ENCODE measurements at places on chromosomes 4 and X.

- DNase-seq, result no peak
These were observed 47.3 kb downstream of the STIM2 start for GRCh38 chr4:26907731-26908599.

DNA sequence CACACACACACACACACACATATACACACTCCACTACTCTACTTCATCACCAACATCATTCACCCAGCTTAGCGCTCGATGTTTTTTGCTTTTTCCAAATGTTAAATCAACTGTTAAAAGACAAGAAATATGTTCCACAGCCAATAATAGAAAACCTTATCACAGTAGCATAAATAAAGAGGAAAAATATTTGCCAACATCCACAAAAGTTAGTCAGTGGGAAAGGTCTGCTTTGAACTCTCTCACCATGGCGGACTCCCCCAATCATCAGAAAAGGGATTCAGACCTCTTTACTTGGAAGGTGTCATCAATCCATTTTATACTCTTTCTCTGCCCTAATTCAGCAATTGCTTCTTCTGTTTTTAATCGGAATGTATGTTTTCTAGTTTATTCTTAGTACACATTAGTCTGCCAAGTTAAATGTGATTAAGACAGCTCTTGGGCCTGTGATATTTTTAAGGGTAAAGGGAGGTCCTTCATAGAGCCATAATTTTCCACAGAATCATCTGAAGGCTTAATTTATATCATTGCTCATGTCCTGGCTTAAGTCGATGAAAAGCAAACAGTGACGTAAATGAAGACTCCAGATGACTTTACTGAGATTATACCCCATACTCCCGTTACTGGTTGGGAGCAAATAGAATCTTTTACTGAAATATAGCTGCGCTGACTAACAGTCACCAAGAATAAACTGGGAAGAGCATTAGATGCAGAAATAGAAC lies 29.7 kb upstream of the LGI2 start:
- no peak for DNase-seq

DNA sequence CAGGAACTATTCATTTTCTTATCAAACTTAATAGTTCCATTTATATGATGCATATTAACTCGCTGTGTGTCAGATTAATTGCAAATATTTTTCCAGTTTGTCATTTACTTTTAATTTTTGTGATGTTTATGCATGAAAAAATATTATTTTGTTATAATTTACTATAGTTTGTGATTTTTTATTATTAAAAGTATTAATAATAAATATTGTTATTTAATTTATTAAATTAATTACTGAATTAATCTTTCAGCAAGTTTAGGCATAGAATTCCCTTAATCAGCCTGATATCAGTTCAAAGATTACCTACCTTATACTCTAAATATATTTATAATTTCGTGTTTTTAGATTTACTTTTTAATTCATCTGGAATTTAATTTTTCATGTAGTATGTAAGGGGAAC lies 15.5 kb upstream of the ATOH1 start:
- no peak for DNase-seq

- DNase-seq, result no peak
These were observed 345.4 kb downstream of the PPP1R2C start for GRCh38 chrX:42432552-42432951.

DNA sequence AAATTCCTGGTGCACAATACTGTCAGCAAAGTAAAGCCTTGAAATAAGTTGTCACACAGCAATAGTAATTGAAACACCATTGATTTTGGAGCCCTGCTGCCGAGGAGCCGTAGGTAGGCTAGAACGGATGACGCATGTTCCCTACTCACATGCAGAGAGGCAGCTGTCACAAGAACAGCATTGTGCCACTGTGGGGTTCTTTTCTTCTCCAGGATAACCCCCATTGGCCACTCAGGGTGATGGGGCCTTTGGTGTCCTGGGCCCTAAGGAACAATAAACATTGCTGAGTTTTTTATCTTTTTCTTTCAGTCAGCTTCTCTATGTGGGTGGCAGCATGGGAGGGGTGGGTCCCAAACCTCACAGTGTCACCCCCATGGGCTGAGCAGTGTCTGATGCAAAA lies 542.3 kb downstream of the BCOR start:
- DNase-seq, result no peak

DNA sequence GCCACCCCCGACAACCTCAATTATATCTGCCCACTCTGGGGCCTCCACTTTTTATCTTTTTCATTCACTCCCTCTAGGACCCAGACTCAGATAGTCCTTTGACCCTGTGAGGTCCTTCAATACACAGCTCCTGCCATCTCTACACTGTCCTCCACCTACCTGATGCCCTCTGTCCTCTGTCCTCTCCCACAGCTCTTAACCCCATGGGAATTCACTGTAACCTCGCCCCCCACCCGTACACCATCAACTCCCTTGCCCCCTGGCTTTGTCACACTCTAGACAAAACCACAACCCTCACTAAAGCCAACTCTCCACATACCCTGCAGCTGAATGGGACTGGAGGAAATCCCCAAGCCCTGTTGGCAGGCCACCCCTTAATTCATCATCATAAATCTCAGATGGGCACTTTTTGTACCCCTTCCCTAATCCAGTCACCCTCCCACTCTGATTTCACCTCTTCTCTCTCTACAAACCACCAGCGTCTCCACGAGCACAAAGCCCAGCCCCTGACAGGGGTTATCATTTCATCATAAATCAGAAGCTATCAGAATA lies 52.3 kb upstream of the ENPP6 start:
- no peak for DNase-seq

- DNase-seq, result no peak
These were observed 64.4 kb downstream of the DDX60L start for GRCh38 chr4:168415911-168416310.

- DNase-seq, result no peak
These were observed 221.5 kb downstream of the PCDH18 start for GRCh38 chr4:137310593-137311490.

DNA sequence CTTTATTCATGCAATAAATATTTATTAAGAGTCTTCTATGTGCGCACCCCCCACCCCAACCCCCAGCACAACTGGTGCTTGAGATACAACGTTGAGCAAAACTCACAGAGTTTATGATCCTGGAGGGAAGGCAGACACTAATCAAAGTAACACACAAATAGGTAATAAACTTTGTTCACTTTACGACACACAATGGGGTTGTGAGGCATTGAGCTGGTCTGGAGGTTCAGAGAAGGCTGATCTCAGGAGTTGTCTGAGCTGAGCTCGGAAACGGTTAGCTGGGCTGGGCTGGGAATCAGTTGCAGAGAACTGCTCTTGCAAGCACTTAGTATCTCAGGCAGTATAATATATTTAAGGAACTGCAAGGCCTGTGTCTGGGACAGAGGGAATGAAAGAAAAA lies 238.5 kb downstream of the SCFD2 start:
- no peak for DNase-seq

DNA sequence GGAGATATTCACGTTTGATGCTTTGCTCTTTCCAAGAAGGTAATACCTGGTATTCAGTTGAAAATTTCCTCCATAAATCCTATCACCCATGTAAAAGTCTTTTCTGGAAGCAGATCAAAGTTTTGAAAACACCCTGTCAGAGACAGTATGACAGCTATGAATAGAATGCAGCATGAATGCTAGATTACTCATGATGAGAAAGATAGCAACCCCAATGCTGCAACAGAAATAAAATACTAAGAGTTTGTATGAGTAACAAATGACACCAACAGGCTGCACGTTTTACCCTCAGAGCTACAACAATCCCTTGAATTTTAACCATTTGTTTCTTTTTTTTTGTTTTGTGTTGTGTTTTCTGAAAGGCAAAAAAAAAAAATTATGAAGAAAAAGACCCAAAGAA lies 108.6 kb downstream of the ARHGAP6 start:
- DNase-seq, result no peak

- no peak for DNase-seq
These were observed 71.5 kb downstream of the TMEM47 start for GRCh38 chrX:34585561-34585960.

DNA sequence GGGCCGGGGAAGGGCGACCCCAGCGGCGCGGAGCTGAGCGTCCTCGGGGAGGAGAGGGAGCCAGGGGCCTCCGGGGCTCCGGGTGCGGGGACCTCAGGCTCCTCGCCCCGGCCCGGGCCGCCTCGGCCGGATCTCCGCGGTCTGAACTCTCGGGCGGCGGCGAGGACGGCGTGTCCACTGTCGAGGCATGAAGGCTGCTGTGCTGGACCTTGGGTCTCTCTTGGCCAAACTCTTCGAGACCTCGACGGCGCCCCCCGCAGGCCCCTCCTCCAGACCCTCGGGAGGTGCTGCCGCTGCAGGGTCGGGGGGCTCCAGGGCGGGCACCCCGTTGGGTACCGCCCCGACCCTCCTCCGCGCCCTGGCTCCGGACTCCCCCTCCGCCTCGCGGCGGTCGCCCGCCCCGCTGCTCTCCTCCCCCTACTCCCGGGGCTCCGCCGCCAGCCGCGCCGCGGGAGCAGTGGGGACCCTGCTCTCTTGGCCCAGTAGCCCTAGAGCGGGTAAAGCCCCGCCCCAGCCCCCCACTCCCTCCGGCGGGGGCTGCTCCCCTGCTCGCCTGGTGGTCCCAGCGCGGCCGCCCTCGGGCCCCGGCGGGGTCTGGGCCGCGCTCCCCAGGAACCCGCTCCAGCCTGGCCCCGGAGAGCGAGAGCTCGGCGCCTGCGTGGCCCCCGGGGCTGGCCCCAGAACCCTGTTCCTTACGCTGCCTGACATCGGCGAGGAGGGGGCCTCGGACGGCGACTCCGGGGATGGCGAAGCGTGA lies 564 bp downstream of the FAM149A start:
- no peak for DNase-seq

DNA sequence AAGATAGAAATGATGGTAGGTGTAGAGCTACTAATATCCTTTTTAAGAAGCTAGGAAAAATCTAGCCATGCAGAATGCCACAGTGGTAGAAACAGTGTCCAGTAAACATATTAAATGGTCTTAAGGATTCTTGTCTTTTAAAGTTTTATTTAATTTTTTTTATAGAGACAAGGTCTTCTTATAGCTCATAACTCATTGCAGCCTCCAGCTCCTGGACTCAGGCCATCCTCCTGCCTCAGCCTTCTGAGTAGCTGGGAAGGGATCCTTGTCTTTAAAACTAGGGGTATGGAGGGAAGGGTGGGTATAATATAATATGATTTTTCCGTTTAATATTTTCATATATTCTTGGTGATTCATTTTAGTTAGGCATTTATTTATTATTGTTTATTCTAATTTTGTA lies 3.8 kb downstream of the TMEM165 start:
- DNase-seq, result no peak

DNA sequence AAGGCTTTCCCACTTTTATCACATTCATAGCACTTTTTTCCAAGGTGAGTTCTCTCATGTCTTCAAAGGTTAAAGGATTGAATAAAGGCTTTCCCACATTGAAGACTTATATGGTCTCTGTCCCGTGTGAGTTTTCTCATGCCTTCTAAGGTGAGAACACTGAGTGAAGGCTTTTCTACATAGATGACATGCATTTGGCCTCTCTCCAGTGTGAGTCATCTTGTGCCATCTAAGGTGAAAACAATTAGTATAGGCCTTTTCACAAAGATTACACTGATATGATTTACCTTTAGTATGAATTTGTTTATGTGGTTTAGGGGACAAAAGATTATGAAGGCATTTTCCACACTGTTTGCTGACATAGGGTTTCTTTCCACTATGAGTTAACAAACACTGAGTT lies 21.2 kb downstream of the USP17L30 start:
- DNase-seq, result no peak
